ENCODE measurements at places on chromosomes 11 and 22.

GRCh38 chr11:94768602-94769541, 716 bp downstream of the AMOTL1 start:
- no peak for DNase-seq

DNA sequence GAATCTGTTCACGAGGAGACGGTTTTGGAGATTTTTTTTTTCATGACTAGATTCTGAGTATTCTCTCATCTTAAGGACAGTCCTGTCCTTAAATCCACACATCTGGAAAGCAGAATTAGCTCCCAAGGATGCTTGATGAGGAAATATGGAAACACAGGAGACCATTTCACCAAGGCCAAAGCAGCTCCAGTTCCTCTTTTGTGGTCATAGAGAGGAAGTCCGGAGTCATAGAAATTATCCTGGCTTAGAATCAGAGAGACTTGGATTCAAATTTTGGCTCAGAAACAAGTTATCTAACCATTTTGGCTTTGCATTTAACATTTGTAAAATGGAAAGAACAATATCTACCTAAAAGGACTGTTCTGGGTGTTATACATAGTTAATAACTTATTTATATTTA, 7.3 kb upstream of the TEAD1 start:
- DNase-seq = no peak

DNA sequence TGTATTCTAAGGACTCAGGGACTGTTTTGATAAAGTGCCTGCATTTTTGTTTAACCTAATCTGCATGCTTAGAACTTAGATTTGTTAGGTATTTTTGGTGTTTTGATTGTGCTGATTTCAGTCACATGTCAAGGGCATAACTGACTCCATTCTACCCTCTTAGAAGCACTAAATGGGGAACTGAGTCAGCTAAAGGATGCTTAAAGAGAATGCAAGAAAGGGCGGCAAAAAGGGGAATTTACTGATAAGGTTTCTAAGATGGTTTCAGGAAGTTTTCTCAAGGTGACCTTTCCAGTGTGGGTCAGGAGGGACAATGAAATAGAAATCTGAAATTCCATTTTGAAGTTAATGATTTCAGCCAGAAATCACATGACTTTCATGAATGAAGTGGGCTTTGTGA, 43.0 kb downstream of the MMP20 start:
- no peak for DNase-seq

DNA sequence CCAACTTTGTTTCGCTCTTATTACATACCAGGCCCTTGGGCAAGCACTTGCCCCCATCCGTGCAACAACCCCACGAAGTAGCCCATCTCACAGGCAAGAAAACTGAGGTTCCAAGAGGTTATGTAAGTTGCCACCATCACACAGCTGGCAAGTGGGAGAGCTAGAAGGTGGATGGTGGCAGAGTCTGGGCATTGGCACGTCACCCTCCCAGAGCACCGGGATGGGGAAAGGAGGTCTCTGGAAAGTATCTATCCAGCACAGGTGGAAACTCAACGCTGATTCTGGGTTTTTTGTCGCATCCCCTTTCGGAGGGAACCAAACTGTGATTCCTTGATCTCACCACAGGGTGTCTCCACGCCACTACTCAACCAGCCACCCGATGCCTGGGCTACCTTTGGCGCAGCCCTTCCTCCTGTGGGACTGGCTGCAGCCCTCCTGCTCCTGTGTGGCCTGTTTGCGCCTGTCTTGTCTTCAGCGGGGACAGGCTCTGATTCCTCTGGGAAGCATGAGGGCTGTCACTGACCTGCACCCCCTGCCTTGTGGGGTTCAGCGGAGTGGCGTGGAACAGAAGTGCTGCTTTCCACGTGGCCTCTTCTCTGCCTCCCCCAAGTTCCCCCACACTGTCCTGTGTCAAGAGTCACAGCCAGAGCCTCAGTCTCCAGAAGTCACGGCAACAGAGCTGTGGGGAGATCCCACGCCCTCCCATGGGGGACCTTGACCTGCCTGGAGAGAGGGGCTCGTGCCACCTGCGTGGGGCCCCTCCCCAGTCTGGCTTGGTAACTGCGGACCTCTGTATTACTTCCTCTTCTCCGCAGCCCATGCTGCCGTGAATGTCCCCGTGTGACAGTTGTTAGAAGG, 34.4 kb upstream of the TRIM29 start:
- DNase-seq = no peak

- no peak for DNase-seq
Measured at GRCh38 chr11:48022445-48022844, 42.1 kb downstream of the PTPRJ start.

- DNase-seq = no peak
Measured at GRCh38 chr22:45318558-45319323, 9.0 kb downstream of the FAM118A start.

DNA sequence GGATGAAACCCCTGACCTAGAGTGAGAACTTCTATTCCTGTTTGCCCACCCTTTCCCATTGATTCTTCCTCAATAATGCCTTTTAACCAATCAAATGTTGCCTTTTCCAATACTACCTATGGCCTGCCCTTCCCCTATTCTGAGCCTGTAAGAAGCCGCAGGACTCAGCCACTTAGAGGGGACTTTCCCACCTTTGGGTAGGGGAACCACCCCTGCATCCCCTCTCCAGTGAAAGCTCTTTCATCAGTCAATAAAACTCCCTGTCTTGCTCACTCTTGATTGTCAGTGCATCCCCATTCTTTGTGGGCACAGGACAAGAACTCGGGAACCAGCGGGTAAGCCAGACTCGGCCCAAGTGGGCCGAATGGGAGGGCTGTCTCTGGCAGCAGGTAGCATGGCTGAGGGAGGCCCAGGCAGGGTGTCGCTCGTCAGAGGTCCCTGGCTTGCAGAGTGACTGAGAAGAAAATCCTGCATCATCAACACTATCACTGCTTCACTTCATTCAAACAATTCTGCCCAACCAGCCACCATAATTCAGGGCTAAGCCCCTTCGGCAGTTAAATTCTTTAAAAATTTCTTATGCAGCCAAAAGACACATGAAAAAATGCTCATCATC, 30.4 kb downstream of the LDHAL6A start:
- DNase-seq = no peak

GRCh38 chr11:100719362-100719761, 32.3 kb downstream of the ARHGAP42 start:
- no peak for DNase-seq
